ENCODE measurements at places on chromosomes 3 and 15. TPM values are rescaled to one million over a fixed set of nuclear protein-coding genes. Genes with fewer than 3 reads are reported as not detected.

The NTRK3 gene
- total RNA-seq: 1.6 TPM

The DNASE1L3 gene
- total RNA-seq: 2.3 TPM

The CPN2 gene
- 0.12 TPM for total RNA-seq

The OXTR gene
- 6.0 TPM for total RNA-seq

The SCAANT1 gene
- not detected for total RNA-seq

The SLC35G2 gene
- total RNA-seq: 3.4 TPM

The STRC gene
- total RNA-seq: 1.6 TPM

The TMOD2 gene
- 14.0 TPM for total RNA-seq

The HES1 gene
- 54.1 TPM for total RNA-seq

The CRYBG3 gene
- 17.7 TPM for total RNA-seq

The MCF2L2 gene
- total RNA-seq: 1.8 TPM

The ACSBG1 gene
- 0.83 TPM for total RNA-seq

The CD47 gene
- total RNA-seq: 96.4 TPM

The POC1A gene
- 3.4 TPM for total RNA-seq

The P2RY1 gene
- 9.1 TPM for total RNA-seq

The CILP gene
- 19.2 TPM for total RNA-seq

The MAP6D1 gene
- total RNA-seq: 1.1 TPM

The CASR gene
- total RNA-seq: 54.0 TPM

The EAF2 gene
- 5.2 TPM for total RNA-seq

The ARHGEF26 gene
- 56.7 TPM for total RNA-seq

The HERC2 gene
- 55.9 TPM for total RNA-seq

The RTP1 gene
- not detected for total RNA-seq

The ABI3BP gene
- total RNA-seq: 215 TPM

The FAM107A gene
- total RNA-seq: 6.4 TPM

The THSD4 gene
- total RNA-seq: 71.2 TPM
